NB4 (cell line): ENCODE measurements at places on chromosomes 1 and 21.

GRCh38 chr21:38785483-38785882, 20.2 kb upstream of the ETS2 start:
- DNase-seq, result no peak

- no peak for DNase-seq
These were observed 13.3 kb upstream of the DR1 start for GRCh38 chr1:93332368-93332767.

DNA sequence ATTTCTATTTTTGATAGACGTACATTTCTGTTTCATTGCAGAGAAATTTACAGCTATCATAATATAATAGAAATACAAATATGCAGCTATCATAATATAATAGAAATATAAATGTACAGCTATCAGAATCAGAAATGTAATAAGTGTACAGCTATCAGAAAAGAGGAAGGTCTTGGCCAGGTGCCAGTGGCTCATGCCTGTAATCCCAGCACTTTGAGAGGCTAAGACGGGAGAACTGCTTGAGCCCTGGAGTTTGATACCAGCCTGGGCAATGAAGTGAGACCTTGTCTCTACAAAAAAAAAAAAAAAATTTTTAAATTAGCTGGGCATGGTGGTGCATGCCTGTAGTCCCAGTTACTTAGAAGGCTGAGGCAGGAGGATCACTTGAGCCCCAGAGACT, 37.9 kb downstream of the PIGM start:
- no peak for DNase-seq

DNA sequence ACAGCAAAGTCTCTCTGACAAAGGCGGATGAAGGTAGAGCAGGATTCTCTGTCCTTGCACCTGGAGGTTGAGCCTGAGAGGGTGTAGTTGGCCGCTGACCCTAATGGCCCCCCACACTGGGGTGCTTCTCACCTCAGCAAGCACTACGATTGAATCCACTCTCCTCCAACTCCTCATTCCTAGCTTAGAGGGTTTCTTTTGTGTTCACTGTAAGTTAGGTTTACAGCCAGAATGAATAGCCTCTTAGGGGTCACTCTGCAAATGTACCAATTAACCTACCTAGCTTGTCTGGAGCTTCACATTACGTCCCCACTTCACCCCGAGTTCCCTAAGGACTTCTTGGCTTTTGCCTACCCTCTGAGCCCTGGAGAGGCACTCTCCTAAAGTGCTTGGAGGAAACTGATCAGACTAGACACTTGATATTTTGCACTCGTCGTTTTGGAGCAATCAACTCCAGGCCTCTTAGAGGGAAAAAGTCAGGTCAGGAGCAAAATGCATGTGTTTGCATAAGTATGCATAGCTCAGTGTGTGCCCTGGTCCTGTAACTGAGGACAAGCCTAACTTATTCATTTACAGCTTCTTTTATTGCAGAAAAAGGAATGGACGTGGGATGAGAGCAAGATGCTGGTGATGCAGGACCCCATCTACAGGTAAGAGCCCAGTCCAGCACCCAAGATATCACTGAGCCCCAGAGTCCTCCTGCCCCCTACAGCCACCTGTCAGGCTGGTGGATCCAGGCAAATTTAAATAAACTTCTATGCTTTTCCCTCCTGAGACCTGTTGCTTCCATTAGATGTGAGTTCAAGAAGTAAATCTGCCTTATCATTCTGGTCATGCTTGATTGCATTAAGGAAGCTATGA, 76.4 kb downstream of the SPATA46 start:
- DNase-seq, result no peak

DNA sequence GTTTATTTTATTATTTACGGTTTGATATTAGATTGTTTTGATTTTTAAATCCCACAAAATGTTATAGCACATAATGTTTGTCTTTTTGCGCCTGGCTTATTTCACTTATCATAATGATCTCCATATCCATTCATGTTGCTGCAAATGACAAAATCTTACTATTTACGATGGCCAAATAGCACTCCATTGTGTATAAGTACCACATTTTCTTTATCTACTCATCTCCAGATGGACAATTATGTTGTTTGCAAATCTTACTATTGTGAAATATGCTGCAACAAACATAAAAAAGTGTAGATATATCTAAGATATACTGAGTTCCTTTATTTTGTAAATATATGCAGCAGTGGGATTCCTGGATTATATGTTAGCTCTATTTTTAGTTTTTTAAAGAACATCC, 1568.3 kb downstream of the AMY1C start:
- no peak for DNase-seq

DNA sequence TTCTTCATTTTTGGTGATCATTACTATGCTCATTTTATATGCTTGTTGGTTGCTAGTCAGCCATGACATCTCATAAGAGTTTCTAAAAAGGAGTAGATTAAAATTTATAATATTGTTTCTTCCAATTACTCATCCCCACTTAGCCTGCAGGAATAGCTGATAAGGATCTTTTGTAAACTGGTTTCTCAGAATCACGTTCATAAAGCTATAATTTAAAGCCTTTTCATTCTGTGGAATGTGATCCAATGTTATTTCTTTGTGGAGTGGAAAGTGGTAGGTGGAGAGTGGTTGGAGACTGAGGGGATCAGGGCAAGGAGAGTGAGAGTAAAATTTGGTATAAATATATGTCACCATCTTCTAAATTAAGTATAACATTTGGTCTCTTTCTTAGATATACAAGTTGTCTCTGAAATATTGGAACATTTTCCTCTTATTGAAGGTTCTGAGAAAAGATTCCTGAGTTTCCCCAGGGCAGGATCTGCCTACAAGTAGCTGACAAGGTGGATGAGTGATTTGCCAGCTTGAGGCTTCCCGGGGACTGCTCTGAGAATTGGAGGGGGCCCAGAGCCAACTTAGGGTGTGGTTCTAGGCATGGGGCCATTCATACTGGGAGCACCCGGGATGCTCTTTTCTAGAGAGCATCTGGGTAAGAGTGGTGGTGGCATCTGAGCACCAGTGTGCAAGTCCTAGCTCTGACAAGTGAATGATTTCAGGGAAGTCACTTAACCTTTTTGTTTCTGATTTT, 116.4 kb downstream of the TBX19 start:
- no peak for DNase-seq
